ENCODE measurements at places on chromosomes 3 and 15. TPM values are rescaled to one million over a fixed set of nuclear protein-coding genes. Genes with fewer than 3 reads are reported as not detected.

EPHA3 gene
- 6.5 TPM for total RNA-seq

TMOD3 gene
- total RNA-seq: 49.0 TPM

WDR82 gene
- total RNA-seq: 75.8 TPM

SPINT1 gene
- 114 TPM for total RNA-seq

GHSR gene
- not detected for total RNA-seq

ILDR1 gene
- total RNA-seq: 17.7 TPM

GRM2 gene
- total RNA-seq: 0.57 TPM

LYZL4 gene
- total RNA-seq: not detected

CDHR4 gene
- 0.54 TPM for total RNA-seq
